ENCODE measurements at places on chromosomes 1 and 21.

- DNase-seq: no peak
These were observed 8.7 kb upstream of the TMEM52 start for GRCh38 chr1:1927751-1928150.

GRCh38 chr1:152036267-152037216 lies at the start of gene S100A11:
TSS of gene S100A11 (minus strand) at chr1:152037004. CDS start at chr1:152036915, 89 bp downstream.
- peak; percentile 88 for DNase-seq

DNA sequence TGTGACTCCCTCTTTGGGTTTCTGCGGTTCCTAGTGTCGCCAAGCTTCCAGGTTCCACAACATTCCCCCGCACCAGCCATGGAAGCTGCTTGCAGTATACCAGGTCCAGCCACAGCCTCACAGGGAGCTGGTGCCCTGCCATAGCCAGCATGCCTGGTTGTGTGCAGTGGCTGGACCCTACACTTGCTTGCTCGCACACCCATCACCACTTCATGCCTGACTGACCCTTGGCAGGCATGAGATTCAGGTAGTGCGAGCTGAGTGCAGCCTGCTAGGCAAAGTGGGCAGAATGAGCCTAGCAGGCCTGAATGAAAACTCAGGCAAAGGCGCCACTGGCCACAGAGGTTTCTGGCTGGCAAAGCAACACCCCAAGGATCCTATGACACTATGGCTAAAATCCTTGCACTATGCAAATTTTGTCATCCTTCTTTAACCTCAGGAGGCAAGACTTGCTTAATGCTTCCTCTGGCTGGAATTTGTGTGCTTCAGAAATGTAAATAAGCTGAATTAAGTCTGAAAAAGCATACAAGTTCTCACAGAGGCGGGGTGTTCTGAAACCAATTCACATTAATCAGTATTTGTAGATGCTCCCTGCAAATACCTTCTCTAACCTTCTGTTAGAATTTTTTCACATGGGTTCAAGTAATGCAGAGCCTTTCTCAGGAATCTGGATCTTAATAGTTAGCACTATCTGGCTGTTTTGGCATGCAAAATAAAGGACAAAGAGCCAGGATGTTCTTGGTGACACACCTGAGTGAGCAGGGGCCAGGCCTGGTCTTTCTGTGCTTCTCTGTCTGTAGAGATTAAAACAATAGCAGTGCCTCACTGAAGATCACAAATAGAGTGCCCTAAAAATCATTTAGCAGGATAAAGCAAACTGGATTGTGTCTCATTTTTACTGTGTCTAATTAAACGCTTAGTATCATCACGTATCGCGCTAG lies 256.9 kb downstream of the GPATCH2 start:
- DNase-seq: no peak

DNA sequence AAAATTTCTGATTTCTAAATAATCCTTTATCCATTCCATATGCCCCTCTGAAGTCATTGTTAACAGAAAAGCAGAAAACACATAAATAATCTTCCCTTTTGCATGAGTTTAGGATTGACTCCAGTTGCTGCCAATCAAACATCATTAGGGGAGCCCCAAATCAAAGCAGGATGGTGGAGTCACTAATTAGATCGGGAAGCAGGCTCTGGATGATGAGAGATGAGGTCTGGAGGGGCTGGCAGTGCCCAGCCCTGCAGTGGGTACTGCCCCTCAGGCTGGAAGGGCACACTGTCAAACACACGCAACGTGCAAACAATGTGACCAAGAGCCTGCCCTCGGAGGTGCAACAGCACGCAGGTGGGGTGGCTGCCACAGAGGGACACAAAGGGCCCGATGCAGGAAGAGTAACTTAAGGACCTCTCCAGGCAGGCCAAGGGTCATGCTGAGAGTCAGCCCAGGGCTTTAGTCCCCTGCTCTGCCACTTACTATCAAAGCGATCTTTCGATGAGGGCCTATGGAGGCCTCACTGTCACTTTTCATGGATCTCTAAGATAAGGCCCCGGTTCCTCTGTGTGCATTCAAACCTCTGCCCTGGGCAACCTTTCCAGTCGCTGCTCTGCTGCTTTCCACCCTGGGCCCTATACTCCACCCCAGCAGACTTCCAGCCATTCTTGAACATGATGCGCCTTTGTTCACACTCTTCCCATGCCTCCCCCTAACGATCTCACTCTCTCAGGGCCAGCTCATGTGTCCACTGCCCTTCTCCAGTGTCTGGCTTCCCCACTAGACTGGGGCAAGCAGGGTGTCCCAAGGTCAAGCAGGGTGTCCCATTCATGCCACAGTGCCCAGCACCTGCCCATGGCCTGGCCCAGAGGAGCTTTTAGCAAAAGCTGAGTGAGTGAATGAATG lies 98.9 kb downstream of the DMRTB1 start:
- DNase-seq: no peak

- DNase-seq: no peak
These were observed 9.4 kb downstream of the IVL start for GRCh38 chr1:152917794-152918193.

GRCh38 chr1:76764638-76765454 lies 102.4 kb upstream of the ST6GALNAC5 start:
- DNase-seq: no peak

- peak; percentile 28 for DNase-seq
These were observed 173.0 kb upstream of the PALMD start for GRCh38 chr1:99472893-99473292.

DNA sequence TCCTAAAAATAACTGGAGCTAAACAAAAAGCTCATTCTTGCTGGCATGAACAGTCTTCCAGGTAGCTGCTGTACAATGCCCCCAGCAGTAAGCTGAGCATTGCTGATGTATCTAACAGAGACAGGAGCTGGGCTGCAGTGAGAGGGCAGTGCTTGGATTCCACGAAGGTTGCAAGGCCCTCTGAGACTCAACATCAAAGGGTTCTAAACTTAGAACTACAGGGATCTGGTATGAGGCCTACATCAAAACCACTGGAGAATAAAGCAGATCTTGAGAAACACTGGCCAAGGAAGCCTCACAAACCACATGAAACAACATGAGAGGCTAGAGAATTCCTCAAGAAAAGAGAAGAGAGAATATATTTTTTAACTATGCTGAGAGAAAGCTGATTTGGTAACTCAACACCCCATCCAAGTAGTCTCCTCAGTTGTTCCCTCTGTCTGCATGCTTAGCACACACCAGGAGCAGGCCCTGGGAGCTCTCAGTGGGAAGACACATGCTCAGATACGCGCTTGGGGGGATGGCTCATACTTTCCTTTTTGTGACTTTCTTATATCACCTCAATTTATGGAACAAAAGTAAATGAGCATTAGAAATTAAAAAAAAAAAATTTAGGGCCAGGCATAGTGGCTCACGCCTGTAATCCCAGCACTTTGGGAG lies 27.7 kb downstream of the DSTYK start:
- DNase-seq: peak; percentile 77

GRCh38 chr21:42338729-42339715 lies 11.8 kb downstream of the TFF2 start:
- no peak for DNase-seq

GRCh38 chr1:6869545-6869944 lies 84.3 kb downstream of the CAMTA1 start:
- DNase-seq: no peak

DNA sequence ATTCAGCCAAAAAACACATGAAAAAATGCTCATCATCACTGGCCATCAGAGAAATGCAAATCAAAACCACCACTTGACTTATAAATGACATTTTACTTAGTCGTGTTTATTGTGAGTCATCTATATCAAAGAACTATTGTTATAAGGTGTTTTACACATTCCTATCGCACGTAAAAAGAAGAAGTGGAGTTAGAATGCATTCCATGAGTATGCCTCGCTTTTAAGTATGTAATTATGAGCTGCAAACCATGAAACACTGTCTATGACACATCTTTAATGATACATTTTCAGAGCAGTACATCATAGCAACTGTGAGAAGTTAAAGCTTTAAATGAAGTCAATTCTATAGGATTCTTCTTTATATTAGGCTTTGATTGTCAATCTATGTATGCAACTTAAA lies 614.3 kb upstream of the ADAMTS5 start:
- DNase-seq: peak; percentile 84

DNA sequence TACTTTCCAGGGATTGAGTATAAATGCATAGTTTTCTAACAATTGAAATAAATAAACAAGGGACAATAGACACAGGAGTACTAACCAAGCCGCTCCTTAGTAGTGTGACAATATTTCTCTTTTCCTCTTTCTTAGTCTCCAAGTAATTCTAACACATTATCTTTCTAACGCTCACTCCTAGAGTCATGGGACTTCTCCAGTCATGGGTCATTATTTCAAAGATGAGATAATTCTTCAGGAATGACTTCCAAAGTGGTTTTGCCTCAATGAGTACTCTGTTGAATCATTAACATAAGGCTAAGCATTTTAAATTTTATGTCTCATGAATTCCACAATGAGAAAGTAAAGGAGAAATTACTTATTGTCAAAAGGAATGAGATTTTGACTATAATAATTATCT lies 605.8 kb upstream of the ADAMTS5 start:
- DNase-seq: peak; percentile 93

- DNase-seq: no peak
These were observed 21.1 kb downstream of the TLCD4 start for GRCh38 chr1:95138223-95138622.

- no peak for DNase-seq
These were observed 11.2 kb downstream of the F11R start for GRCh38 chr1:161009602-161010211.

- no peak for DNase-seq
These were observed 103.9 kb downstream of the ZBTB18 start for GRCh38 chr1:244154872-244155531.

DNA sequence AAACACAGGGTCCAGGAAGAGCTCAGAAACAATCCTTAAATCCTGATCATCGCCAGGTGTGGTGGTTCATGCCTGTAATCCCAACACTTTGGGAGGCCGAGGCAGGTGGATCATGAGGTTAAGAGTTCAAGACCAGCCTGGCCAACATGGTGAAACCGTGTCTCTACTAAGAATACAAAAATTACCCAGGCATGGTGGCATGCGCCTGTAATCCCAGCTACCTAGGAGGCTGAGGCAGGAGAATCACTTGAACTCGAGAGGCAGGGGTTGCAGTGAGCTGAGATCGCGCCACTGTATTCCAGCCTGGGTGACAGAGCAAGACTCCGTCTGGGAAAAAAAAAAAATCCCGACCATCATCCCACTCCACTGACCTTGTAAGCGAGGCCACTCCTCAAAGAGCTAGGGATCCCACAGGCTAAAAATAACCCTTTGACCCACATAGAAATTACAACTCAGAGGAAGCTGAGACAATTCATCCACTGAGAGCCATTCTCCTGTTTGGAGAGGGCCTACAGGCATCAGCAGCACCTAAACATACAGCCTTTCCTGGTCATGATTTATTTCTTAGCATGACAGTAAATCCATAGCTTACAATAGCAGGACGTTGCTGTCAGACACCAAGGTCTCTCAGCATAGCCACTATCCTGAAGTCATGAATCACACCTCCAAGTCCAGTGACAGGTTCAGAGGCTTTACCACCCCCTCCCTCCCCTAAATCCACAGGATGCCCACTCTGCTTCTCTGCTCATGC lies 66.7 kb downstream of the TGFBR3 start:
- no peak for DNase-seq

GRCh38 chr1:41950820-41951219 lies 32.1 kb upstream of the HIVEP3 start:
- no peak for DNase-seq

DNA sequence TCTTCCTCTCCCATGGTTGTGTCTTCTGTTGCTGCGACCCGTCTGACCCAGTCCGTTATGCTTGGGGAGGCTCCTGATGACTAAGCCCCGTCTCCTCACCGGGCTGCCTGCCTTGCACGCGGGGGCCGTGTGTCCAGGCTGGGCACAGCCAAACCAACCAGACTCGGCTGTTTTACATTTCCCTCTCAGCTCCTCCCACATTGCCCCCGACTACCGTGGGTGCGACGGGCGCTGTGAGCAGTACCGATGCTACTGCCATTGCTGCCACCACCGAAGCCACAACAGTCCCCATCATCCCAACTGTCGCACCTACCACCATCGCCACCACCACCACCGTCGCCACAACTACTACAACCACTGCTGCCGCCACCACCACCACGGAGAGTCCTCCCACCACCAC lies 46.0 kb upstream of the CNTN2 start:
- DNase-seq: no peak

DNA sequence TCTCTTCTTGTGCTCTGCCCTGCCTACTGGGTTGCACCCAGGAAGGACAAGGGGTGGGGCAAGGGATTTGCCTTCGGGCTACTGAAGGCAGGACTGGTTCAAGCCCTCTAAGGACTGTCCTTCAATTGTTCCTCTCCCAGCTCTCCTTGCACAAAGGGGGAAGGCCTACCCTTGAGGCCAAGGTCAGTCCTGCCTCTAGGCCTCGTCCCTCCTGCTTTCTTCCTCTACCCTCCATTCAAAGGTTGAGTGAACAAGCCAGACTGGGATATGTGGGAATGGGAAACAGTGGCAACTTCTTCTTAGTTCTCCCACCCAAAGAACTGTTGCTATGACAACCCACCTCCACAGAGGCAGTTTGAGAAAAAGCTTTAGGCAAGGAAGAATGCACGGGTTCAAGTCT lies 2.7 kb downstream of the LURAP1 start:
- no peak for DNase-seq

- DNase-seq: no peak
These were observed 46.9 kb upstream of the TMEM51 start for GRCh38 chr1:15106608-15107007.

DNA sequence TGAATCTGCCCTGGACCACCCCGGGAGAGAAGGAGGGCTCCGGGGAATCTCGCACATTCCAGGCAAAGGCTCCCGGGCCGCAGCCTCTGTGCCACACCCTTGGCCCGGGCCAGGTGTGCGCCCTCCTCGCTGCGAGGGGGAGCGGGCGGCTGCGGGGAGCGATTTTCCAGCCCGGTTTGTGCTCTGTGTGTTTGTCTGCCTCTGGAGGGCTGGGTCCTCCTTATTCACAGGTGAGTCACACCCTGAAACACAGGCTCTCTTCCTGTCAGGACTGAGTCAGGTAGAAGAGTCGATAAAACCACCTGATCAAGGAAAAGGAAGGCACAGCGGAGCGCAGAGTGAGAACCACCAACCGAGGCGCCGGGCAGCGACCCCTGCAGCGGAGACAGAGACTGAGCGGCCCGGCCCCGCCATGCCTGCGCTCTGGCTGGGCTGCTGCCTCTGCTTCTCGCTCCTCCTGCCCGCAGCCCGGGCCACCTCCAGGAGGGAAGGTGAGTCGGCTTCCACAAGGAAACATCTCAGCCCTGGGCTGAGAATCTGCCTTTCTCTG lies at the start of gene LAMC2:
Gene LAMC2, plus strand, starts transcription at position 324 of the 550 bp plus-strand sequence. Its CDS starts 89 bp downstream, at position 413.
- no peak for DNase-seq

DNA sequence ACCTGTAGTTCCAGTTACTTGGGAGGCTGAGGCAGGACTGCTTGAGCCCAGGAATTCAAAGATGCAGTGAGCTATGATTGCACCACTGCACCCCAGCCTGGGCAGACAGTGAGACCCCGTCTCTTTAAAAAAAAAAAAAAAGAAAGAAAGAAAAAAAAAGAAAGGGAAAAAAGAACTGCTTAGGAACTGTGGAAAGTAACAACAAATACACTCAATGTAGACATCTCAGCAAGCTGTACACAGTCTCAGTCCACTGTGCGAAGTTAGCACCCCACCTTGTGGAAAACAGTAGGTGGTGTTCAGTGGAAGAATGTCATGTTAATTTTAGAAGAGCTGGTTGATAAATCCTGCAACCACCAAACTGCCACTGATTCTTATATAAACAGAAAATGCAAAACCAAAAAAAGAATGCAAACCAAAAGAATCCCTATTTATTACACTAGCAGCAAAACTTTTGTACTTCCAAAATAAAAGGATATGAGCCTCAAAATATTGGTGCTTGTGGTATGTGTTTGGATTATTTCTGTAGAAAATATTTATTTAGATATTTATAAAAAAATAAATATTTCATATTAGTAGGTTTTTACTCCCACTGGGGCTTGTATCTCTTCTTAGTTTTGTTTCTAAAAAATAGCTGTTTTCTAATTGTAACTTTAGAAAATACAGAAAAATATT lies 31.1 kb downstream of the ALG14 start:
- peak; percentile 86 for DNase-seq
